ENCODE measurements at places on chromosomes 13 and 19. TPM values are rescaled to one million over a fixed set of nuclear protein-coding genes. Genes with fewer than 3 reads are reported as not detected.

ZNF283 gene
- 15.2 TPM for total RNA-seq

PALM3 gene
- total RNA-seq, result 1.3 TPM

CRX gene
- not detected for total RNA-seq

CYP2A7 gene
- total RNA-seq, result not detected

KIR2DL3 gene
- total RNA-seq, result not detected

TMC4 gene
- total RNA-seq, result 0.26 TPM

IL12RB1 gene
- total RNA-seq, result under 0.01 TPM

TSPAN16 gene
- not detected for total RNA-seq

ALOX5AP gene
- not detected for total RNA-seq

IGSF23 gene
- 0.33 TPM for total RNA-seq

MBD3L2 gene
- not detected for total RNA-seq

GPC6 gene
- total RNA-seq, result 33.7 TPM

ZNF667 gene
- 6.4 TPM for total RNA-seq

FGF22 gene
- under 0.01 TPM for total RNA-seq

SCGB2B2 gene
- total RNA-seq, result 0.50 TPM

KIR2DL4 gene
- total RNA-seq, result not detected

ZNF850 gene
- total RNA-seq, result 1.2 TPM

ATP4A gene
- not detected for total RNA-seq

CGB1 gene
- total RNA-seq, result not detected

CACNG7 gene
- total RNA-seq, result 0.26 TPM

PEAK3 gene
- total RNA-seq, result not detected

FOXO1 gene
- total RNA-seq, result 2.5 TPM

MIR17HG gene
- 6.2 TPM for total RNA-seq

ZNF66 gene
- 1.5 TPM for total RNA-seq

NOTCH3 gene
- total RNA-seq, result 26.4 TPM

ZNF530 gene
- 2.5 TPM for total RNA-seq

PPAN gene
- 22.6 TPM for total RNA-seq

CD79A gene
- total RNA-seq, result under 0.01 TPM

LILRB2 gene
- total RNA-seq, result not detected

FPR1 gene
- total RNA-seq, result not detected

ZNF146 gene
- total RNA-seq, result 87.5 TPM

ZNF90 gene
- 2.8 TPM for total RNA-seq

CEBPG gene
- 61.1 TPM for total RNA-seq

FFAR3 gene
- total RNA-seq, result not detected

CDX2 gene
- total RNA-seq, result not detected

CAPN12 gene
- total RNA-seq, result 0.50 TPM

ANKRD24 gene
- 2.3 TPM for total RNA-seq

PCDH8 gene
- total RNA-seq, result not detected

LILRA2 gene
- not detected for total RNA-seq

STX10 gene
- total RNA-seq, result 78.1 TPM
